ENCODE measurements at places on chromosomes 2 and 18.

GRCh38 chr18:58535340-58536201 is 93.3 kb downstream of the ALPK2 start:
- DNase-seq = no peak

- DNase-seq = no peak
Observed at GRCh38 chr2:77232909-77233425, 289.2 kb downstream of the LRRTM4 start.

GRCh38 chr2:241986836-241987641 is 117.5 kb downstream of the RTP5 start:
- no peak for DNase-seq

- DNase-seq = no peak
Observed at GRCh38 chr18:8996771-8997432, 105.6 kb upstream of the NDUFV2 start.

DNA sequence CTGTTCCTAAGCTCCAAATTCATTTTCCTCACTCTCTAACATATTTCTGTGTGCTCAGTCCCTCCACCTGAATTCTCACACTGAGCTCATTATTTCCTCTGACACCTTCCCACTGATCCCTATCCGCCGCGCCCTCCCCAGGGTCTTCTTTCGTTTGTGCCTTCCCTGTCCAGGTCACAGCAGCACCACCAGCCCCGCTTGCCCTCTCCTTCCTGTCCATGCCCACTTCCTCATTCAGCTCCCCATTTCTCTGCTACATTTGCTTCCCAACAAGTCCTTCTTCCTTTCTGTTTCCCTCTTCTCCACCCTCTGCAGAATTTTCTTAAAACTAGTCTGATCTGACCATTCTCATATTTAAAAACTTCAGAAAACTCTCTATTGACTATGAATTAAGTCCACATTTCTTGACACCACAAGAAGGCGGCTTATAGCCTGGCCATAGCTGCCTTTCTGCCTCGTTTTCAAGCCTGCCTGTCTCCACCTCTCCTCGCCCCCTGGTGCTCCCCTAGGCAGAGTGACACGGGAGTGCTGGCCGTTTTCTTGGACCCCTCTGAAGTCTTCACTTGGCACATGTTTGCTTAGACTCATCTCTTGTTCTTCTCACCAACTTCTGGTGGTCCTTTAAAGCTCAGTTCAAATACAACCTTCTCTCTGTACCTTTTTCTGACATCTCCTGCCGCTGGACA is 138.7 kb upstream of the BOD1L2 start:
- no peak for DNase-seq

GRCh38 chr2:84481702-84482101 is 22.6 kb upstream of the SUCLG1 start:
- no peak for DNase-seq

- DNase-seq = no peak
Observed at GRCh38 chr2:180033993-180034894, 27.1 kb upstream of the CWC22 start.

DNA sequence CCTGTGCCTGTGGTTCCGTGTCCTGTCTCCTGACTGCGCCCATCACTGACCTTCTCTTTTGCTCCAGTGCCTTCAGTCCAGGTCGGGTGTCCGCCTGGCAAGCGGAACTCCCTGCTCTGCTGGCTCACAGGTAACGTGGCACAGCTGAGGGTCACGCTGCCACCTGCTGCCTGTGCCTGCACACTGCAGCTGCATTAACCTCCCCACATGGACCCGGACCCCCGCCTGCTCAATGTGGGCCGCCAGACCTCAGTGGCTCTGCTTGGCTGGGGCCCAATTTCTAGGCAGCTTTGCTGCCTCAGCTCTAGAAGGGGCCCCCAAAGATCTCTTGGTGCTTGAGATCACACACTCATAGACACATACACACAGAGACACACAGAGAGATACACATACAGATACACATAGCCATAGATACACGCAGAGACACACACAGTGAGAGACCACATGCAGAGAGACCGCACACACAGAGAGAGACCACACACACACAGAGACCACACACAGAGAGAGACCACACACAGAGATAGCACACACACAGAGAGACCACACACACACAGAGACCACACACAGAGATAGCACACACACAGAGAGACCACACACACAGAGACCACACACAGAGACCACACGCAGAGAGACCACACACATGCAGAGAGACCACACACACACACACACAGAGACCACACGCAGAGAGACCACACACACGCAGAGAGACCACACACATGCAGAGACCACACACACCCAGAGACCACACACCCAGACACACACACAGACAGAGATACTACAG is 14.9 kb upstream of the CNNM3 start:
- no peak for DNase-seq

DNA sequence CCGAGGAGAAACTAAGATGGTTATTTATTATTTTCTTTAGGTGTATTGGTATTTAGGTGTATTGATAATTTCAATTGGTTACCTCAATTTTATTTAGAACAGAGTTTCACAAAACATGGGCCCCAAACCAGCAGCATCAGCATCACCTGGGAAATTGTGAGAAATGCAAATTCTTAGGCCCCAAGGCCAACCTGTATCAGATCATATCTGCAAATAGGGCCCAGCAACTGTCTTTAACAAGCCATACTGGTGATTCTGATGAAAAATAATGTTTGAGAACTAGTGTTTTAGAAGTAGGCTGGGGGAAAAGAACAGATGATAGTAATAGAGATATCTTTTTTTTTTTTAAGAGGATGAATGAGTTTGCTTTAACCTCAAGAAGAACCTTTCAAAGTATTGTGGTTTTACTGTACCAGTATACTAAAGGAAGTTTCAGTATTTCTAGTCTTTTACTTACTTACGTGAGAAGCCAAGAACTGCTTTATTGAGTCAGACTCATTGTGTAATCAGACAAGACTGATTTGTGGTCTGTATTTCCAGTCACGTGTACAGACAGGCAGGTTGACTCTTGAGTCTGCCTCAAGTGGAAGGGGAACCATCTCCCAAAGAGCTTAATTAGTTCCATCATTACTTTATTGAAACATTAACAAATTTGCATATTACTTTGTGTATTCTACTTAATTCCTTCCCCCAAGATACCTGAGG is 60.4 kb upstream of the GAREM1 start:
- DNase-seq = no peak

GRCh38 chr18:41993151-41993550 is 38.1 kb downstream of the PIK3C3 start:
- no peak for DNase-seq

GRCh38 chr18:22726469-22726868 is 206.7 kb upstream of the RBBP8 start:
- no peak for DNase-seq

- DNase-seq = no peak
Observed at GRCh38 chr18:80258640-80259039, 11.3 kb upstream of the PARD6G start.

DNA sequence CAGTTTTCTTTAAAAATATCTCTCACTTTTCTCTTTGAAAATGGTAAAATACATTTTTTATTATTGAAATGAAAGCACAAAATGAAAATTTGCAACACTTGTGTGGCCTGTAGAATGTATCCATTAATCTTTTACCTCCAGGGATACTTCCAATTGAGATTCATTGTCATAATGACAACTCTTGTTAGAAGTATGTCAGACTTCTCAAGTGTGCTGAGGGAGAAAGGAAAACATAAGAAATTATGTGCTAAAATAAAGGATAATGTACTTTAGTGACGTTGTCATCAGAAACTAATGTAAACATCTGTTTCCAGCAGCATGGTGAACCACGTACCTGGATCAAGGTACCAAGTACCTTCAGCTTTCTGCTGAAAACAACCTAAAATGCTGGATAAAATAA is 195.8 kb upstream of the STON1 start:
- DNase-seq = no peak

GRCh38 chr2:161138429-161138828 is 21.8 kb upstream of the TANK start:
- DNase-seq = no peak

DNA sequence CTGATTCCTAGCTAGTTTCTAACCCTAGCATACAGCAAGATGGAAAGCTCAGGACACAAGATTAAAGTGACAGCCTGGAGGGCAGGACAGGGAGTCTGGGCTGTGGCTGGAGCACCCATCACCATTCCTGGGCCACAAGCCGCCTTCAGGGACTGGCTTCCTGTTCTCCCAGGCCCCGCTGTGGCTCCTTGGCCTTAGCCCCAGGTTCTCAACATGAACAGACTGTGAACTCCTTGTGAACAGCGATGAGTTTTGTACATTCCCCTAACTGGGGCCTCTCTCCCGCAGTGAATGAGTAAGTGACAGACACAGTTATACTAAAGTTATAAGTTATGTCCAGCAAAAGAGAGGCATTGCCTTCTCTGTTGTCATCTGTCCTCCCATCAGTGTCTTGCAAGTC is 35.9 kb upstream of the SLC14A1 start:
- no peak for DNase-seq
